Cerebellum (tissue), 4 donors: ENCODE measurements at places on chromosomes 7 and 10. TPM values are rescaled to one million over a fixed set of nuclear protein-coding genes. Genes with fewer than 3 reads are reported as not detected.

Gene GJD4
- not detected for total RNA-seq

Gene CCDC172
- not detected for total RNA-seq

Gene CDC14C
- total RNA-seq: not detected

Gene OR13A1
- total RNA-seq: 0.45 TPM

Gene FAM180A
- total RNA-seq: not detected

Gene NXPH1
- total RNA-seq: 22.4 TPM

Gene GDF10
- 13.6 TPM for total RNA-seq

Gene GFRA1
- 30.4 TPM for total RNA-seq

Gene BCAP29
- 40.3 TPM for total RNA-seq

Gene TRIL
- 24.3 TPM for total RNA-seq

Gene HOXA6
- not detected for total RNA-seq

Gene GPR146
- total RNA-seq: 2.7 TPM

Gene SFTPA1
- 4.4 TPM for total RNA-seq

Gene MYL10
- not detected for total RNA-seq

Gene SLC26A5
- 0.18 TPM for total RNA-seq

Gene INSYN2A
- total RNA-seq: 12.6 TPM

Gene ATOH7
- total RNA-seq: 1.5 TPM

Gene TMEM229A
- 2.4 TPM for total RNA-seq

Gene HECTD2
- 89.1 TPM for total RNA-seq

Gene NPC1L1
- not detected for total RNA-seq

Gene ARHGEF35
- 1.2 TPM for total RNA-seq

Gene CLDN3
- total RNA-seq: 0.36 TPM

Gene RNF148
- total RNA-seq: 8.6 TPM

Gene EPO
- total RNA-seq: not detected

Gene GIMAP5
- total RNA-seq: 3.8 TPM

Gene CRHR2
- total RNA-seq: 0.27 TPM

Gene CAV2
- total RNA-seq: 11.5 TPM

Gene PVRIG
- not detected for total RNA-seq

Gene RAB19
- total RNA-seq: not detected

Gene SMARCD3
- total RNA-seq: 76.5 TPM

Gene CRTAC1
- 15.5 TPM for total RNA-seq

Gene SLC39A12
- total RNA-seq: 0.54 TPM

Gene HACD1
- 16.2 TPM for total RNA-seq

Gene CALHM1
- total RNA-seq: not detected

Gene PTEN
- total RNA-seq: 220 TPM

Gene C10orf105
- total RNA-seq: 1.00 TPM

Gene CUZD1
- 0.91 TPM for total RNA-seq

Gene DMBT1
- 0.36 TPM for total RNA-seq

Gene HOXA7
- not detected for total RNA-seq

Gene AS3MT
- total RNA-seq: 5.8 TPM

Gene ZNF467
- 3.2 TPM for total RNA-seq

Gene LRIT1
- not detected for total RNA-seq

Gene WDFY4
- 1.7 TPM for total RNA-seq

Gene ARPC1A
- 48.2 TPM for total RNA-seq
